Temporal lobe (tissue), 4 donors: ENCODE measurements at places on chromosomes 6 and 20. TPM values are rescaled to one million over a fixed set of nuclear protein-coding genes. Genes with fewer than 3 reads are reported as not detected.

Gene SLC22A7
- 0.25 TPM for total RNA-seq

Gene C6orf132
- total RNA-seq = under 0.01 TPM

Gene GRM1
- total RNA-seq = 12.8 TPM

Gene VWA7
- 0.98 TPM for total RNA-seq

Gene GTSF1L
- not detected for total RNA-seq

Gene GABRR1
- total RNA-seq = not detected

Gene SASH1
- total RNA-seq = 19.4 TPM

Gene SFTA2
- not detected for total RNA-seq

Gene TFAP2A
- 0.25 TPM for total RNA-seq

Gene TRIM10
- 0.25 TPM for total RNA-seq

Gene DCBLD1
- 3.2 TPM for total RNA-seq

Gene CFB
- 0.49 TPM for total RNA-seq

Gene PCK1
- under 0.01 TPM for total RNA-seq

Gene HIVEP2
- 101 TPM for total RNA-seq

Gene TRAM2
- 2.5 TPM for total RNA-seq

Gene SLC13A3
- total RNA-seq = 7.9 TPM

Gene ARID1B
- total RNA-seq = 77.7 TPM

Gene TSPO2
- total RNA-seq = not detected

Gene VSX1
- total RNA-seq = under 0.01 TPM

Gene PPP1R3G
- total RNA-seq = 1.5 TPM

Gene FAM217A
- total RNA-seq = not detected

Gene CENPQ
- 5.2 TPM for total RNA-seq

Gene SMLR1
- total RNA-seq = not detected

Gene ZNF343
- total RNA-seq = 10.1 TPM

Gene WFDC12
- not detected for total RNA-seq

Gene JPH2
- total RNA-seq = under 0.01 TPM

Gene TRIM40
- total RNA-seq = not detected

Gene NR2E1
- total RNA-seq = 10.8 TPM

Gene PGC
- 0.49 TPM for total RNA-seq

Gene NKX2-4
- total RNA-seq = not detected

Gene GTF2H4
- 20.7 TPM for total RNA-seq

Gene ASIP
- not detected for total RNA-seq

Gene BRD2
- 68.6 TPM for total RNA-seq

Gene C20orf144
- total RNA-seq = not detected

Gene OR2J3
- total RNA-seq = not detected

Gene FOXC1
- 6.9 TPM for total RNA-seq

Gene PROKR2
- 9.3 TPM for total RNA-seq

Gene SIRPD
- total RNA-seq = not detected

Gene TNNC2
- 0.25 TPM for total RNA-seq

Gene CPXM1
- total RNA-seq = 10.1 TPM

Gene SLA2
- under 0.01 TPM for total RNA-seq

Gene COL9A3
- 22.9 TPM for total RNA-seq

Gene PEX7
- 6.6 TPM for total RNA-seq

Gene ACAT2
- total RNA-seq = 61.5 TPM

Gene SLC22A16
- total RNA-seq = 0.49 TPM

Gene TREML1
- total RNA-seq = not detected

Gene ARHGAP40
- total RNA-seq = not detected

Gene VSTM2L
- total RNA-seq = 164 TPM

Gene BTN1A1
- total RNA-seq = not detected

Gene CYP21A2
- 0.25 TPM for total RNA-seq
